ENCODE measurements at places on chromosomes 2 and 18.

DNA sequence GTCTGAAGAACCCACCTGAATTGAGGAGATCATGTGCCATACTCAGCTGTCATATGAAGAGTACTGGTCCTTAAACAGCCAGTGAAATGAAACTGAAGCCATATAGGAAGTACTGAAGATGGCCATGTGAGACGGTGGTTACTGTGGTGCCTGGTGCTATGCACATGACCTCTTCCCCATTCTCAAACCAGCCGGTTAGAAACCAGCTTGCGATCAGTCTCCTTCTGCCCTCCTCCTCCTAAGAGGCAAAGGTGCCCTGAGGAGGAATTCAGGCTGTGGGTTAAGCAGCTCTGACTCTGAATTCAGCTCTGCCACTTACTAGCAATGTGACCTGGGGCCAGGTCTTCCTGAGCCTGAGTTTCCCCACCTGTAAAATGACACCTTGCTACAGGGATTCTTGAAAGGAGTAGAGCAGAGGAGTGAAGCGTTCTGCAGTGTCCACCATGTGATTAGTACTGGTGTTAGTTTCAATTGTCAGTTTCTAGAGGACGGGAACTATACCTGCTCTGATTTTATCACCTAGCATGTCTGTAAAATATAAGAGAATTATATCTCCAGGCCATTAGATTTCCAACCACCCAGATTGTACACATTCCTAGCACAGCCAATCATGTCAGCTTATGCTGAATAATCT is 5.1 kb downstream of the FECH start:
- no peak for DNase-seq

GRCh38 chr2:109257653-109258052 is 128.6 kb downstream of the SH3RF3 start:
- no peak for DNase-seq

GRCh38 chr2:19988600-19988999 is 1.3 kb downstream of the WDR35 start:
- no peak for DNase-seq

DNA sequence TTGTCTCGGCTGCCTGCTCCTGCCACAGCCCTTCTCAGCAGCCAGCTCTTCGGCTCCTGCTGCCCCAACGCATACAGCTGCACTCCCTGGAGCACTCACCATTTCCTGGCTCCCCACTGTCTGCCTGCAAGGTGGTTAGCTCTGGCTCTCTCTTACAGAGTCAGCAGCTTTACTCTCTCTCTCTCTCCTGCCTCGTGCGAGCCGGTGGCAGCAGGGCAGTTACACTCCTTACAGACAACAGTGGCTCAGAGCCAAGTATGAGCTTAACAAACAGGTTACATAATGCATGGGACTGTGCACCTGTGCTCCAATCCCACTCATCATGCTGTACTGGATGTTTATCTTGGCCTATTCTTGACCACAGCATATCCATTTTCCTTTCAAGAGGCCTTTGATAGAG is 47.4 kb upstream of the DNAJC10 start:
- DNase-seq = peak; percentile 55

GRCh38 chr2:48728295-48728694 is 27.2 kb downstream of the LHCGR start:
- no peak for DNase-seq

GRCh38 chr18:61554946-61555361 is 221.7 kb downstream of the CDH20 start:
- DNase-seq = no peak

GRCh38 chr2:196088203-196088602 is 19.6 kb upstream of the DNAH7 start:
- DNase-seq = no peak

- no peak for DNase-seq
These were observed 7.2 kb downstream of the NPC1 start for GRCh38 chr18:23578891-23579653.

DNA sequence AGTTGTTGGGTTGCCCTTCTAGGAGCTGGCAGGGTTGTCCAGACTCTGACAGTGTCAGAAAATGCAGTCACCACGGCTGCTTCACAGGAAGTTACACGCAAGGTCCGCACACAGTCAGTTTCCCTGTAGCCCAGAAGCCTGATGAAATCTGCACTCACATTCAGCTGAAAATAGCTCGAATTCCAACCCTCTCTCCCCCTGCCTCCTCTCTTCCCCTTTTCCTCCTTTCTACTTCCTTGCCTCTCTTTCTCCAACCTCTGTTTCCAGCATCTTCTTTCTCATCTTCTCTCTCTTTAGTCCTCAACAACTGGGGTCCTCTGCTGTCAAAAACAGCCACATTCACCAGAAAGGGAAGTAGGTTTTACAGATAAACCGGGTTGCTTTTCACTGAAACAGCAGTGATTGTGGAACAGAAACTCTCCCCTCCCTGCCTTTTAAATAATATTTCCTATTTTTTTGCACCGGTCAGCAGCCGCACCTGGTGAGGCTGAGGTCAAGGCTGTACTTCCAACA is 69.3 kb downstream of the BCL11A start:
- DNase-seq = peak; percentile 60

- DNase-seq = no peak
These were observed 43.4 kb downstream of the ITGB6 start for GRCh38 chr2:160156665-160157064.

DNA sequence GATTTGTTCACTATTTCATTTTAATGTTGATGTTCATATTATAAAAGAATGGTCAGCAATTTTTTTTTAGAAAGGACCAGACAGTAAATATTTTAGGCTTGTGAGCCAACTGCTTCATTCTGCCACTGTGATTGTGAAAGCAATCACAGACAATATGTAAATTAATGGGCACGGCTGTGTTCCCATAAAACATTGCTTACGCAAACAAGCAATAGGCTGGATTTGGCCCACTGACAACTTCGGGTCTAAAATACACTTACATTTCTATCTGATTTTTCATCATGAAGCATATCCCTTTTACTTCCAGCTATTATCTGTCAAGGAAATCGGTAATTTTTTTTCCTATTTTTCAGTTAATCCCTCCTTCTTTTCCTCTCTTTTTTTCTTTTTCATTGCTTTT is 182.2 kb upstream of the CDH2 start:
- no peak for DNase-seq

DNA sequence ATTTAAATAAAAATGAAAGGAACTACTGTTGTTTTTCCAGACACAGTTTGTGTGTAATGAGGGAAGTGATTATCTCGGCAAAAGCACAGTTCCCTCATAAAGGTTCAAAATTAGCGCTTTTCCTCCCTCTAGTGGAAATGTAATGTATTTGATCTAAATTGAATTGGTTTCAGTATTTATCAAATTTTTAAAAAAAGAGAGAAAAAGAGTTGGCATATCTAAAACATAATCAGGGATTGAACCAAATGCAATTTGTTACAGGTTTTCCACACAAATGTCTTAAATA is 37.5 kb downstream of the CMPK2 start:
- DNase-seq = no peak

DNA sequence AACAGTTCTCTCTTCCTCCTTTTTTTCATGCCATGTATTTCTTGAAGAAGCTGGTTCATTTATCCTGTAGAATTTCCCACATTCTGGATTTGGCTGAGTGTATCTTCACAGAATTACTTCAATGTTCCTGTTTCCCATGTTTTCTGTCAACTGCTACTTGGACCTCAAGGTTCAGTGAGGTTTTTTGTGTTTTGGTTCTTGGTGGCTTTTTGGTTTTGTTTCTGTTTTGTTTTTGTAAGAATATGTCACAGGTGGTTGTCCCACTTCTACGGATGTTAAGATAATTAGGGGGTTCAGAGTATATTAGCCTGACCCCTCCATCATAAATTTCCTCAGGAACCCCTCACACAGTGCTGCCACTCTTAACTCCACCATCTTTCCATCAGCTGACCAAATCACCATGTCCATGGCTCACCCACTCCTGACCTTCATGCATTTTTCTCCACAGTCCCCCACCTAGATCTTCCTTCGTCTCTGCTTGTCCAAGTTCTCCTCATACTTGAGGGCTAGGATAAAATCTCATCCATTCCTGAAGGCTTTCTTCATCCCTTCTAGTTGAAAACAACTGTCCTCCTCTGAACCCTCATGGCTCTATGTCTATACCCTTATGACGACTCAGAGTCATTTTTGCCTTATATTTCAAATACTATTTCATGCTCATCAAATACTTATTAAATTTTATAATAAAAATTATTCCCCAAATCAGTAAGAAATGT is 40.4 kb downstream of the PLEKHM3 start:
- DNase-seq = no peak

DNA sequence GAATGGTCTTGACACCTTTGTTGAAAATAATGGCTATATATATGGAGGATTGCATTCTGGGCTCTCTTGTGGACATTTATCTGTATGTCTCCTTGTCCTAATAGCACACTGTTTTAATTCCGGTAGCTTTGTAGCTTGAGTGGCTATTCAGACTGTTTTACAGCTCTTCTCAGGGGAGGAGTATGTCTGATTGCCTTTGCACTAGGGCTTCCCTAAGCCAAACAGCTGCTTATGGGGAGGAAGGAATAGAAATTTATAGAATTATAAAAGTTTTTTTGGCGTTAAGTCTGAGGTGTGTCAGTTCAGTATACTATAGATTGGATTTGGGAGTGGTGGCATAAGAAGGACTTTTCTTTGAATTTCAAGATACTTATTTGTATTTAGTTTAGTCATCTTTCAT is 12.6 kb downstream of the SEH1L start:
- no peak for DNase-seq

- peak; percentile 22 for DNase-seq
These were observed 194.3 kb upstream of the TWIST2 start for GRCh38 chr2:238653431-238654109.

- DNase-seq = no peak
These were observed 12.5 kb downstream of the PASK start for GRCh38 chr2:241136661-241137260.

- peak; percentile 91 for DNase-seq
These were observed 24.7 kb upstream of the TOGARAM2 start for GRCh38 chr2:28956415-28956826.

DNA sequence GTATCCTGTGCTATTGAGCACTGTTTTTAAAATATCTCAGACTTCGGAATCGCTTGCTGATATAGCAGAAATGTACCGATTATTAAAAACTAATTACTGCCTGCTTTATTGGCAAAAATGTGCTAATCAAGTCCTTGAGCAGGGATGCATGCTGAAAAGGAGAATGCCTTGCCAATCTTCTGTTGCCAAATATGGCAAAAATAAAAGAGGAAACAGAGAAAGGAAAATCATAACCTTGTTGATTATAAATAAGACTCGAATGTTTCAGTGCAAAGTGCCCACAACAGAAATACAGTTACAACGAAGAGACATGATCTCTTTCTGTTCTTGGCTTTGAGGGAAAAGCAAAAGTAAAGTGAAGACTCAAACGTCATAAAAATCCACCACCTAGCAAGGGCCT is 248.5 kb downstream of the TMEM182 start:
- no peak for DNase-seq

DNA sequence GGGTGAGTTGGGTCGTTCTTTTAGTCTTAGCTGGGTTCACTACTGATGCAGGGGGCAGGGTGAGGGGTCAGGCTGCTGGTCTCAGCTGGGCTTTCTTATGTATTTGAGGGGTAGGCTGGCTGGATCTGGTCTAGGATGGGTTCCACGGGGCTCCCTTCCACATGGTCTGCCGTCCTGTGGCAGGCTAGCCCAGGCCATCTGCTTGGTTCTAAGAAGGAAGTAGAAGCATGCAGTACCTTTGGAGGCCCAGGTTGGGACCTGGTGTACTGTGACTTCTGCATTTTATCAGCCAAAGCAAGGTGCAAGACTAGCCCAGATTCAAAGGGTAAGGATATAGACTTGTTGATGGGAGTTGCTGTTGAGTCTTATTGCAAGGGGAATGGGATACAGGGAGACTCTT is 35.5 kb upstream of the MGAT5 start:
- DNase-seq = no peak

DNA sequence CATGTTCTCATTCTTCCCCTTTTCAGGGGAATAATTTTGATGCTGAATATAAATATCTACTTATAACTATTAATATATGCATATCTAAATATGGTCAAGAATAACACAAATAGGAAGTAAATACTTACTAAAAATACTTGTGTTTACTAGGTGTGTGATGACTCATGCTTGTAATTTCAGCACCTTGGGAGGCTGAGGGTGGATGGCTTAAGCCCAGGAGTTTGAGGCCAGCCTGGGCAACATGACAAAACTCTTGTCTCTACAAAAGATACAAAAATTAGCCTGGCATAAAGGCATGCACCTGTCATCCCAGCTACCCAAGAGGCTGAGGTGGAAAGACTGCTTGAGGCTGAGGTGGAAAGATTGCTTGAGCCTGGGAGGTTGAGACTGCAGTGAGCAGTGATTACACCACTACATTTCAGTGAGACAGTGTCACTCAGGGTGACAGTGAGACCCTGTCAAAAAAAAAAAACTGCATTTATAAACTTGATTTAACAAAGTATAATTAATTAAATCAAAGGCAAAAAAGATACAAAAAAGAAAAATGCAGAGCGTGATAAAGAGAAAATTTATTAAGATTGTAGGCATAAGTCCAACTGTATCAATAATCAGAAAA is 703.1 kb upstream of the VRK2 start:
- DNase-seq = peak; percentile 44

- DNase-seq = peak; percentile 52
These were observed 357.1 kb downstream of the EN1 start for GRCh38 chr2:118490330-118490729.

Data from endodermal cell (in vitro differentiated cells).